ENCODE measurements at places on chromosomes 3 and 15. TPM values are rescaled to one million over a fixed set of nuclear protein-coding genes. Genes with fewer than 3 reads are reported as not detected.

DNA sequence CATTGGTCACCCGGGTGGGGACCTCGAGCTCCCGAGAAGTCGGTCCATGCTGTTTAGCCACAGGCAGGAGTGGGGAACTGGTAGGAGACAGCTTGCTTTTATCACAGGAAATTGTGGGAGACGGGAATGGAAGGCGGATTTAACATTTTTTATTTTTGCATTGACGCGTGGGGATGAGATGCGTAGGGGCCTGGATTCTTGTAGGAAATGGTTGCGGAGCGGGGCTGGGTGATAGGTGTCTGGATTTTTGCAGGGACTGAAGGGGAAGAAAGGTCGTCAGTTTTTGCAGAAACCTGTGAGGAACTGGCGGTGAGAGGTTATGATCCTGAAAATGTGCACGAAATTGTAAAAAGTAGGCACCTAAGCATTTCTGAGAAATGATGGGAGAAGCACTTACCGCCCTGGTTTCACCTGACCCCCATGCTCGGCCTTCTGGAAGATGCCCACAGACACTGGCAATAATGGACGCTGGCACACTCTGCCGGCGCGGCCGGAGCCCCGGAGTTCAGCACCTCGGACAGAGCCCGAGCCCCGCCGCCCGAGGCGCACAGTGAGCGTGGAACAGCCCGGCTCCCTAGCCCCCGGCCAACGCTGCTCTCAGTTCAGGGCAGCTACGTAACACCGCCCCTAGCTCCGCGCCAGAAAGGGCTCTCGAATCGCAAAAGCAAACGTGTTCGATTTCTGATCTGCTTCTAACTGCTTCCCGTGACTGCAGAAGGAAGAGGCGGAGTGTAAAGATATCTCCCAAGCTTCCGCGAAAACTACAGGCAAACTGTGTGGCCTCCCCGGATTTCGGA lies 928 bp downstream of the ANKRD34C start:
- DNase-seq = no peak
- no peak overlapping the region for H3K27ac ChIP-seq
- H3K36me3 ChIP-seq = no peaks in the 10 kb centered on the region

DNA sequence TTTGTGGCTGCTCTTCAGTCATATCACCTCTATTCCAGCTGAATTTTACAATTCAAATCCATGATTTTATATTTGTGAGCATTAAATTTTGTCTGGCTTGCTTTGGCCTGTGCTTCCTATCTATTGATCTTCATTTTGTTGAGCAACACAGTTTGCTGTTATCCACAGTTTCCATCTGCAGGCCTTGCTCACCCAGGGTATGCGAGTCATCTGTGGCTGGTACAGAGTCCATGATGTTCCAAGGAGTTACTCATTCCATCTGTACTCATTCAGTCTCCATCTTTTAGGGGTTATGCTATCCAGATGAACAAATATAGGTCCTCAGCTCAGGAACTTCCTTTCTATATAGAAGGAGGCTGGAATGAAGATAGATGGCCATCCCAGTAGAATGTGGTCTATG lies 70.1 kb upstream of the CCK start:
- H3K36me3 ChIP-seq = no peaks in the 10 kb centered on the region
- no peaks in the 10 kb centered on the region for H3K27me3 ChIP-seq
- H3K4me3 ChIP-seq = no peak overlapping the region
- DNase-seq = no peak

DNA sequence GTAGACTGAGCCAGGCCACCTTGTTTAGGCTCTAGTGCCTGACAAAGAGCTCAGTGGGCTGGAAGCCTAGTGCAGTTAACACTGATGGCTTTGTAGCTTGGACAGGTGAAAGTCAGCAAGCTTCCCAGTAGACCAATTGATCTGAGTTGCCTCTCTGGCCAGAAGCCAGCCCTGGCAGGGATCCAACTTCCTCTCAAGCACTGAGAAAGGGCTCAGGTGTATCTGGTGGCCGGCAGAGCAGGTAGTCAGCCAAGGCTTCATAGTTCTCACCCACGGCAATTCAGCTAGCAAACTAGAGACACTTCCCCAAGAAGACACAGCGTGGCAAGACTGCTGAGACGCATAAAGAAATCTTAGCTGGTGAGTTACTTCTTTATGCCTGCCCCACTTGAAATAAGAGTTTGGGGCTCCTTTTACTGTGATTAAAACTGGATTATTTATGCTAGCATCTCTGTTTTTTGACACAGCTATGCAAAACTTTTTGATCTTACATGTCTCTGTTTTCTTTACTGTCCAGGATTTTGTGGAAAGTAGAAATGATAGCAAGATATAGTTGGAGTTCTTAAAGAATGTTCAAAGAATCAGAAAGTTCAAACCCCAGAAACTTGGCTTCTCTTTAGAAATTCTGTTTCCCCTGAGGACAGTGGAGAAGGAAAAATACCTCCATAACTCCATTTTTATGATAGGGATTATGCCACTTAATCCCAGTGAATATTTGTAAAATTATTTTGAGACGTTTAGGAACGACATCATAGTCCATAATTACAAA lies 8.4 kb upstream of the CA12 start:
- DNase-seq = peak; percentile 30
- H3K36me3 ChIP-seq = no peaks in the 10 kb centered on the region
- H3K4me1 ChIP-seq = no peaks in the 10 kb centered on the region
- no peak overlapping the region for H3K4me3 ChIP-seq
- H3K27ac ChIP-seq = no peak overlapping the region

DNA sequence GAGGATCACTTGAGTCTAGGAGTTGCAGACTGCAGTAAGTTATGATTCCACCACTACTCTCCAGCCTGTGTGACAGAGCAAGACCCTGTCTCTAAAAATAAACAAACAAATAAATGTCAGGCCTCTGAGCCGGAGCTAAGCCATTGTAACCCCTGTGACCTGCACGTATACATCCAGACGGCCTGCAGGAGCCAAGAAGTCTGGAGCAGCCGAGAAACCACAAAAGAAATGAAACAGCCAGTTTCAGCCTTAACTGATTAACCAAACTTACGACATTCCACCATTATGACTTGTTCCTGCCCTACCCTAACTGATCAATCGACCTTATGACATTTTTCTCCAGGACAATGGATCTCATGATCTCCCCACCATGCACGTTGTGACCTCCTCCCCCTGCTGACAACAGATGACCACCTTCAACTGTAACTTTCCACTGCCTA lies 32.5 kb upstream of the ZKSCAN7 start:
- no peak overlapping the region for H3K27ac ChIP-seq
- H3K27me3 ChIP-seq = no peaks in the 10 kb centered on the region
- DNase-seq = no peak
- no peak overlapping the region for H3K4me3 ChIP-seq
- no peaks in the 10 kb centered on the region for H3K36me3 ChIP-seq

GRCh38 chr3:28940530-28940929 lies 340.3 kb upstream of the RBMS3 start:
- no peaks in the 10 kb centered on the region for H3K27me3 ChIP-seq
- no peak for DNase-seq
- H3K4me3 ChIP-seq = no peak overlapping the region
- no peaks in the 10 kb centered on the region for H3K36me3 ChIP-seq
- no peaks in the 10 kb centered on the region for H3K4me1 ChIP-seq

- H3K27ac ChIP-seq = no peak overlapping the region
- H3K4me3 ChIP-seq = no peak overlapping the region
- H3K36me3 ChIP-seq = no peaks in the 10 kb centered on the region
- DNase-seq = no peak
- H3K27me3 ChIP-seq = no peaks in the 10 kb centered on the region
Measured at GRCh38 chr3:25080461-25080860, 347.6 kb upstream of the RARB start.

GRCh38 chr3:147773116-147773630 lies 364.0 kb downstream of the ZIC1 start:
- H3K27me3 ChIP-seq = no peaks in the 10 kb centered on the region
- H3K4me1 ChIP-seq = no peaks in the 10 kb centered on the region
- DNase-seq = no peak
- no peak overlapping the region for H3K27ac ChIP-seq
- H3K36me3 ChIP-seq = no peaks in the 10 kb centered on the region
- H3K4me3 ChIP-seq = no peak overlapping the region

DNA sequence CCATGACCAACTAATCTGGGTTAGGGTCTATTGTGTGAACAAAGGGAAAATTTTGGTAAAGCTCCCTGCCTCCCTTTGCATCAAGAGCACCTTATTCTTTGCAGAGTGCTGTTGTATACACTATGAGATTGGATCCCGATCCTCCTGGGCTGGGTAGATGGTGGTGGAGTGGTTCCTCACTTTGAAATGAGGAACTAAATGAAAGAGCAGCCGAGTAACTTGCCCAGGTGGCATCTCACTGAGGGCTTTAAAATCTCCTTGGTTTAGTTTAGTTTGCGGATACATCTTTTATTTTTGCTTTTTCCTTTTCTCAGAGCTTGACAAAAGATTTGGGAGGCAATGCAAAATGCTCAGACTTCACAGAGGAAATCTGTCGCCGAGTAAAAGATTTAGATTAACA lies 19.4 kb downstream of the IDH3A start:
- no peak overlapping the region for H3K4me3 ChIP-seq
- H3K4me1 ChIP-seq = no peaks in the 10 kb centered on the region
- H3K36me3 ChIP-seq = no peaks in the 10 kb centered on the region

DNA sequence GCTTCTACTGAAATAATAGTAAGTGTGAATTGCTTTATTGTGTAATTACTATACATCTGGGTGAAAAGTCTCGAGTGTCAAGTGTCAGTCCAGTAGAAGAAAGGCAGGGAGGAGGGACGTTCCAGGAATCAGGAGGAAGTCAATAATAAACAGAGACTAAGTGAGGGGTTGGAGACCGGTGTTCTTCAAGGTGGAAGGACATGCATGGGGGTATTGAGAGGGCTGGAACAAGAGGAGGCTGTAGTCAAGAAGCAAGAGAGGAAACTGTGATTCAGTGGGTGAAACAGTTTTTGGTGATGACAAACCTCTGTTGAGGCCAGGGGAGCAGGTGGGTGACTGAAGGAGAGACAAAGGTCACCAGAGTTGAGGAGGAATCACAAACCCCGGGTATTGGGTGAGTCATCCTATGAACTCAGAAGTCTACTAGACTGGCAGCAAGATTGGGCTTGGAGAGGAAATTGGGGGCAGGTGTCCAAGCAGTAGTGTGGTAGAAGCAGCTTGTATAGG lies 11.6 kb upstream of the SCAMP5 start:
- no peaks in the 10 kb centered on the region for H3K36me3 ChIP-seq
- H3K27me3 ChIP-seq = no peaks in the 10 kb centered on the region
- H3K4me1 ChIP-seq = no peaks in the 10 kb centered on the region
- H3K27ac ChIP-seq = no peak overlapping the region
- DNase-seq = no peak
- H3K4me3 ChIP-seq = no peak overlapping the region

DNA sequence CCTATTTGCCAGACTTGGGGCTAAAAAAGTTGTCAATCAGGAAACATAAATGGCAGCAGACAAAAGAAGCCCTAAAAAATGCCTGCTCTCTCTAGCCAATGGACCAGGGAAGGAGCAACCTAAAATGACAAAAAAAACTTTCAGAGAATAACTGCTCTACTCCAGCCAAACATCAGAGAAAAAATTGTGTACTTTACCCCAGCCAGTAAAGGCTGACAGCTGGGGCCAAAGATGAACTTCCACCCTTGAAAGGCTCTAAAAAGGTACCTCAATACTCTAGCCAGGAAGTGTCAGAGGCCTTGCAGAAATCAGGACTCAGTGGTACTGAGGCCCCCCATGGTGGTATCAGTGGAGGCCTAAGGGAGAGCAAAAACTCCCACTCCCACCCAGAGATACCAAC lies 18.4 kb downstream of the C3orf70 start:
- H3K36me3 ChIP-seq = no peaks in the 10 kb centered on the region
- DNase-seq = no peak
- H3K4me1 ChIP-seq = no peaks in the 10 kb centered on the region
- H3K4me3 ChIP-seq = no peak overlapping the region
- no peaks in the 10 kb centered on the region for H3K27me3 ChIP-seq

DNA sequence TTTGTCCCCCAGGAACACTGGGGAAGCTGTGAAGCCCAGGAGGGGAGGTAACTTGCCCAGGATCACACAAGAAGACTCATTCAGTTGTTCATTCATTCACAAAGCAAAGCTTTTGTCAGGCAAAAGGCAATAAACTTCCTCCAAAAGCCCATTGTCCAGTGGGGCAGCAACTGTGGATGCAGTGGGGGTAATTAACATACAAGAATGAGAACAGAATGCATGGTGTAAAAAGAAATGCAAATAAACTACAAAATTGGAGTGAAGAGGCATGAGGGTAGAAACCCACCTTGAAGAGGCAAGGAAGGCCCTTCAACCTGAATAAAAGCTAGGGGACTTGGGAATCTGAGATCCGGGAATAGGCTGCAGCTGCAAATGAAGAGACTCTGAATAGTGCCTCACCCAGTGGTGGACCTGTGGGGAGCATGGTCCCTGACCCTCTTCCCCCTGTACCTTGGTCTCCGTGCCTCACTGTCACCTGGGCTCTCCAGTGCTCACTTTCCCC lies 363.6 kb downstream of the CLSTN2 start:
- H3K4me1 ChIP-seq = no peaks in the 10 kb centered on the region
- H3K36me3 ChIP-seq = no peaks in the 10 kb centered on the region
- no peak for DNase-seq
- H3K4me3 ChIP-seq = no peak overlapping the region
- H3K27me3 ChIP-seq = no peaks in the 10 kb centered on the region

DNA sequence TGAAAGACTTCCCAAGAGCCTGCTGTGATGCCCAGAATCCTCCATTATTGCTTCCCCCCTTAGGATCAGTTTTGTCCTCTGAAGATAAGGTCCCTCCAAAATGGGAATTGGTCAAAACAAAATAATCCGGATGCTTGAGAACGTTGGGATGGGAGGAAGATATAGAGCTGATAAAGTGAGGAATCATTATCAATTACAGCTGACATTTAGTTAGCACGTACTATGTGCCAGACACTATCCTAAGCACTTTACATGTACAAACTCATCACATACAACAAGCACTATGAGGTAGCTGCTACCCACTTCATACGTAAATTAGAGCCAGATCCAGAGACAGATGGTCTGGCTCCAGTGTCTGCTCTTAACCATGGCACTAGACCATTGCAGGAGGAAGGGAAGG lies 6.6 kb upstream of the RPP25 start:
- no peaks in the 10 kb centered on the region for H3K4me1 ChIP-seq
- H3K4me3 ChIP-seq = no peak overlapping the region
- H3K27me3 ChIP-seq = peaks cover 4% of the 10 kb centered on the region
- H3K27ac ChIP-seq = no peak overlapping the region

GRCh38 chr3:126438746-126439145 lies 36.9 kb downstream of the ZXDC start:
- H3K27ac ChIP-seq = no peak overlapping the region
- no peaks in the 10 kb centered on the region for H3K27me3 ChIP-seq
- no peaks in the 10 kb centered on the region for H3K4me1 ChIP-seq
- no peak for DNase-seq
- no peaks in the 10 kb centered on the region for H3K36me3 ChIP-seq

Gene PRR20G
- not detected for total RNA-seq

Gene C3orf22
- not detected for total RNA-seq

Gene FBLN2
- 47.7 TPM for total RNA-seq

Gene MRPL47
- total RNA-seq = 32.0 TPM

Gene DISP2
- 0.85 TPM for total RNA-seq

Gene TMEM212
- not detected for total RNA-seq

Gene KLHL40
- not detected for total RNA-seq

Gene C3orf70
- total RNA-seq = 24.4 TPM

Gene CFAP92
- total RNA-seq = 0.95 TPM
